ENCODE measurements at places on chromosomes 12 and 14. TPM values are rescaled to one million over a fixed set of nuclear protein-coding genes. Genes with fewer than 3 reads are reported as not detected.

Gene USP44
- total RNA-seq: not detected

Gene NOS1
- 0.06 TPM for total RNA-seq

Gene TTC6
- 5.5 TPM for total RNA-seq

Gene LYZ
- 14.3 TPM for total RNA-seq

Gene AQP2
- total RNA-seq: not detected

Gene MGAT4C
- 0.09 TPM for total RNA-seq

Gene ACOT6
- not detected for total RNA-seq

Gene SLCO1C1
- 4.2 TPM for total RNA-seq

DNA sequence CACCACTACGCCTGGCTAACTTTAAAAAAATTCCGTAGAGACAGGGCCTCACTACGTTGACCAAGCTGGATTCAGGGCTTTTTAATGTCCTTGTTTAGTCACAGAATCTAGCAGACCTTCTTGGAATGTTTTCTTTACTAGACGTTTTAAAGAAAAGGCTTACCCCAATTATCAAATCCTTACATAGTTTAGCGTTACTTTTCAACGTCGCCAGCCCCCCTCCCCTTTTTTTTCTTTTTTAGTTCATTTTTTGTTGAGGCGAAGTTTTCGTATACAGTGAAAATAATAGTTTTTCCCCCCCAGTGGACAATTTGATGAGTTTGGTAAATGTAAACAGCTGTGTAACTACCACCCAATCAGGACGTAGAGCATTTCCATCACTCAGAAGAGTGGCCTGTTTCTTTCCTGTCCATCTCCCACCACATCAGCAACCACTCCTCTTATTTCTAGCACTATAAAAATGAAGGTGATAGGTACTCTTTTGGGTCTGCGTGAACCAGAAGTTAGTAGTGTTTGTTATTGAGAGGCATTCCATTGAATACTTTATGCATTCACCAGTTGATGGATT lies 753 bp upstream of the DLGAP5 start:
- no peak for DNase-seq

DNA sequence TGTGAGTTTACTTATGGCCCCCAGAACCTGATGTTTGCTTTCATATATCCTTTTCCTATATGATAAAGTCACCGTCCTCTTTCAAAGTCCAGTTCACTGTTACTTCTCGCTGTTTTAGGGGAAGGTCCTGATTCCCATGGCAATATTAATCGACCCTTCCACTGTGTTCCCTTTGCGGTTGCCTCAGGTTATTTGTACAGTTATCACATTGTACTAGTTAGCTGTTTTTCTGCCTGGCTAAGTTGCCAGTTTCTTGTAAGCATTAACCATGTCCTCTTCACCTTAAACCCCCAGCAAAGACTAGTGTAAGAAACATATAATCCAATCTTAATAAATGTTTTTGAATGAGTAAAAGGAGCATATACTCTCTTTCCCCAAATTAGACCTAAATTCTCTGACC lies 115.0 kb upstream of the PPFIA2 start:
- no peak for DNase-seq

DNA sequence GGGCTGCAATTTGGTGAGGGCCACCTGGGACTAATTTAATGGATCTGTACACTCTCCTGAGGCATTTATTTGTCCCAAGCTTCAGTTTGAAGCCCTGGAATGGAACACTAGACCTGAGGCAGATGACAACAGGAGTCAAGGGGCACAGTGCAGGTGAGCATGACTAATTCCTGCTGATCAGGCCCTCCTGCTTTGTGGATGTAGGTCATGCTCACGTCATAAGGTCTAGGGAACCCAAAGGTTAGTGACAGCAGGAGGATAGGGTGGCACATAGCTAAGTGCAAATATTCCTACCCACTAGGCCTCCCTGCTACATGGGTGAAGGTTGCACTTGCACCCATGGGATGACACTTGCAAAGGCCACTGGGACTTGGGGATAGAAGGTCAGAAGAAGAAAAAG lies 30.8 kb downstream of the SDR9C7 start:
- DNase-seq: no peak

GRCh38 chr14:52080808-52081755 lies 12.2 kb upstream of the NID2 start:
- DNase-seq: no peak

- DNase-seq: no peak
These were observed 37.5 kb upstream of the PPP1R13B start for GRCh38 chr14:103884854-103885253.

- no peak for DNase-seq
These were observed 72.3 kb downstream of the LRIG3 start for GRCh38 chr12:58847901-58848600.

GRCh38 chr12:109795023-109795422 lies 38.2 kb downstream of the TRPV4 start:
- no peak for DNase-seq

DNA sequence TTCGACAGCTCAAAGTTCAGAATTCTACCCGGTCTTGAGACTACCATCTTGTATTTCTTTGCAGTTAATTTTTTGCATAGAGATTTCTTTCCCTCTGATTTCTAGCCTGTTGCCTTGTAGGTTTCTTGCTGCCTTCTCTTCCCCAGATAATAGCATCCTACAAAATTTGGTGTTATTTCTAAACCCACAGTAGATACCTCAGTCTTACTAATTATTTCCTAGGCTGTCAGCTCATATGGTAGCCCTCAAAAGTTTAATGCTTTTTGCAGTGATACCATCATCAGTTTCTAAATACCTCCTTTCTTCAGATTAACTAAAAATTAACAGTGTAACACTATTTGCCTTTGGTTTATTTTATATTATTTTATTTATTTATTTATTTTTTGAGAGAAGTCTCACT lies 61.9 kb upstream of the TMPO start:
- DNase-seq: no peak

GRCh38 chr12:132604151-132604618 lies 6.2 kb downstream of the LRCOL1 start:
- DNase-seq: no peak

- no peak for DNase-seq
These were observed 11.2 kb downstream of the ADSS1 start for GRCh38 chr14:104734991-104735779.

DNA sequence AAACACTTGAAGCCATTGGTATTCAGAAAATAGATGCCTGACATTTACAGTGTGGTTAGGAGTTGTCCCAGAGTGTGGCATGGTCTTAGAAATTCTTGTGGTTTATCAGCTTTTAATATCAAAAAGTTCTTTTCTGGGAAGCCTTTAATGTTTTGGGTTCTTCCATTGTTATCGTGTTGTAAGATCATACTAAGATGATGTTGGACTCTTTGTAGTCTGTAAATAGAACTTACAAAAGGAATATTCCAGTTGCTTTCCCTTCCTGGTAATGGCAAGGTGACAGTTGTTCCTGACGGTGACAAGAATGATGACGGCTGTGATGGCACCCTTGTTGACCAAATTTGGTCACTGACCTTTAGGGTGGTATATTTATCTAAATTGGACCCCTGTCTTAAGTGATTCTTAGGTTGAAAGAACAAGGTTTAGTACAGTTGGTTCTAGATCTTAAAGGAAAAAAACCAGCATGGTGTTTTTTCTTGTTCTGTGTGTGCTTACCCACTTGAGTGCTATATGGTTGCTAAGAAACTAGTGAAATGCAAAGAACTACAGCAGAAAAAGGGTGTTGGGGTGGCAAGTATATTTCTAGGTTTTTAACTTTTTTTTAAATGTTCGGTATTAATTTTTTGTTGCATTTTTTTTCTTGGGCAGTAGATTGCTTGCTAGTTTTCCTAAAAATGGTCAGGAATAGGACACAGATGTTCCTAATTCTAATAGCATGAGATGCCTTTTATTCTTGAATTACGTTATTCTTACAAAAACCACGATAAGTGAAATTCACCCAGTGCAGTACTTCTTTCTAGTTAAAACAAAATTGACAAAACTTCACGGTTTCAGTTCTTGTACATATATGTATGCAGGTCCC lies 2.1 kb downstream of the ATP2A2 start:
- DNase-seq: no peak

GRCh38 chr14:66165337-66165736 lies 320.8 kb upstream of the CCDC196 start:
- DNase-seq: no peak

DNA sequence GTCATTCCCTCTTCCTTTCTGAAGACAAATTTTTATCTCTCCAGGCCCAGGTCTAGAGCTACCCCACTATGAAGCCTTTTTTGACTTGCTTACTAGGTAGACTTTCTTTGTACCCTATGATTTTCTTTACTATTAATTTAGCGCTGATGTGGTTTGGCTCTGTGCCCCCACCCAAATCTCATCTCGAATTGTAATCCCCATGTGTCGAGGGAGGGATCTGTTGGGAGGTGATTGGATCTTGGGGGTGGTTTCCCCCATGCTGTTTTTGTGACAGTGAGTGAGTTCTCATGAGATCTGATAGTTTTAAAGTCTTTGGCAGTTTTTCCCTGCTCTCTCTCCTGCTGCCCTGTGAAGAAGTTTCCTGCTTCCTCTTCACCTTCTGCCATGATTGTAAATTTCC lies 118.1 kb downstream of the SLC38A1 start:
- DNase-seq: no peak

DNA sequence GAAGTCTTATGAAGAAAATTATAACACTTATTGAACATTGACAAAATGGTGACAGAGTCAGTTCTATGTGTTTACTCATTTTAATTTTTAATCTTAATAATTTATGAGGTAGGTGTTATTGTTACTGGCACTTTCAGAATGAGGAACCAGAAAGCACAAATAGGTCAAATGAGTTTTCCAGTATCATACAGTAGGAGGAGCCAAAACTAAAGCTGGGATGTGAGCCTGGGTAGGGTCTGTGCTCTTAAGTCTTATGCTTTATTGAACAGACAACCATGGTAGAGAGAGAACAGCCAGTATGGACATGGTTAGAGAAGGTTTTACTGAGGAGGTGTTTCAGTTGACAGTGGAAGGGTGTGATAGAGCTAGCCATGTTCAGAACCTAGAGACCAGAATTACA lies 775.7 kb downstream of the TMTC2 start:
- no peak for DNase-seq

DNA sequence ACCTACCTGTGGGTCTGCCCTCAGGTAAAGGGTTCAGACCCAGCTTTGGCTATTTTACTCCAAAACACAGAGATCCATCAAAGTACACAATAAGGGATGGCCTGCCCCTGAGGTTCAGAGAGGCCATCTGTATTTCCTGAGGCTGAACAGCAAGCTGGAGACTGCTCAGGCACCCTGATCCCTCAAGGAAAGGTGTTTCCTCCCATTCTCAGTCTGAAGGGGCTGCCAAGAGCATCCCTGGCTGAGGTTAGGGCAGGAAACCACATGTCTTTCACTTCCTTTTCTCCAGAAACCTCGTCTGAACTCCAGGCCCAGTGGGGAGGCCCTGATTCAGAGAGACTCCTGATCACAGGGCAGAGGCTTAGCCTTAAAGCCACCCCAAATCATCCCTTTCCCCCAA lies 1.5 kb downstream of the RILPL1 start:
- no peak for DNase-seq
